GM04503 (cell line): ENCODE measurements at places on chromosomes 3 and 15.
A peak's percentile ranks its signal among the peaks of the same experiment; 100 is the strongest.

- no peak for DNase-seq
Measured at GRCh38 chr3:20344400-20344959, 158.5 kb upstream of the SGO1 start.

GRCh38 chr3:140859592-140860336 lies 81.9 kb upstream of the SLC25A36 start:
- no peak for DNase-seq

- DNase-seq, result no peak
Measured at GRCh38 chr3:2554656-2555055, 456.0 kb downstream of the CNTN4 start.

DNA sequence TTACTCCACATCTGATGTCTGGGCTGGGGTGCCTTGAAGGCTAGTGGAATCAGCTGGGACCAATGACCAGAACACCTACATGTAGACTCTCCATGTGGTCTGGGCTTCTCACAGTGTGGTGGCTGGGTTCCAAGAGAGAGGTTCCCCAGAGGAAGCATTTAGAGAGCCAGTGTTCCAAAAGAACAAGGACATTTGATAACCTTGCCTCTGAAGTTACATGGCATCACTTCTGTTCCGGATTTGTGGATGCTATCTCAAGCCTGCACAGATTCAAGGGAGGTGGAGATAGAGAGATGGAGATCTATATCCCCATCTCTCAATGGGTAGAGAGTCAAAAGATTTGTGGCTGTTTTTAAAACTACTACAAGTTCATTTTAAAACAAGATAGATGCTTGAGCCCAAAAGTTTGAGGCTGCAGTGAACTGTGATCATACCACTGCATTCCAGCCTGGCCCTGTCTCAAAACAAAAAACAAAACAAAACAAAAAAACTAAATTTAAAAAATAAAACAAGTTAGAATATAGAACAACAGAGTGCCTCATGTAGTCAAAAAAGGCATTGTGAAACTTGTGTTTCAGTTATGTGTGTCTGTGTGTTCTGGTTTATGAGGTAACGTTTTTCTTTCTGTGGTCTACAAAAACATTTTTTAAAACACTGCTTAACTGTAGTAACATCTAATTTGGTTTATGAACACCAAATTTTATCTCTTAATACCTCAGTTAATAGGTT lies 44.8 kb downstream of the PDE8A start:
- no peak for DNase-seq

- no peak for DNase-seq
Measured at GRCh38 chr3:72542781-72543180, 305.5 kb downstream of the SHQ1 start.

GRCh38 chr3:184820525-184820924 lies 8.6 kb downstream of the VPS8 start:
- no peak for DNase-seq

- peak; percentile 60 for DNase-seq
Measured at GRCh38 chr15:60091157-60091556, 87.0 kb downstream of the FOXB1 start.

- DNase-seq, result peak; percentile 78
Measured at GRCh38 chr3:66220602-66221377, at the start of gene SLC25A26. Gene SLC25A26, plus strand, starts transcription at chr3:66221001. Its CDS starts 94 bp downstream, at chr3:66221095.

DNA sequence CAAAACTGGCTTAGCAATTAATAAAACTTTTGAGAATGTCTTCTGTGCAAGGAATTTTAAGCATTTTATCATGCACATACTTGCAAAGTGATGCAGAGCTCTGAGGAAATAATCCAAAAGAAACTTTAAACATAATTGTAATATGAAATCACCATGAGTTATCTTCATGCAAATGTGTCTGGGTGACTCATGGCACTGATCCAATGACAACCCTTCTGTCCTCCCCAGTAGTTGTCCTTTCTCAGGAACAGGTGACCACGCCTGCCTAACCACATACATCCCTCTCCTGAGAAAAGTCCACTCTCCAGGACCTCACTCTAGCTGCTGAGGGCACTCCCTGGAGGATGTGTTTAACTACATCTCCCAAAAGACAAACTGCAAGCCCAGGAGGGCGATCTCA lies 530.6 kb upstream of the IL12A start:
- peak; percentile 93 for DNase-seq

DNA sequence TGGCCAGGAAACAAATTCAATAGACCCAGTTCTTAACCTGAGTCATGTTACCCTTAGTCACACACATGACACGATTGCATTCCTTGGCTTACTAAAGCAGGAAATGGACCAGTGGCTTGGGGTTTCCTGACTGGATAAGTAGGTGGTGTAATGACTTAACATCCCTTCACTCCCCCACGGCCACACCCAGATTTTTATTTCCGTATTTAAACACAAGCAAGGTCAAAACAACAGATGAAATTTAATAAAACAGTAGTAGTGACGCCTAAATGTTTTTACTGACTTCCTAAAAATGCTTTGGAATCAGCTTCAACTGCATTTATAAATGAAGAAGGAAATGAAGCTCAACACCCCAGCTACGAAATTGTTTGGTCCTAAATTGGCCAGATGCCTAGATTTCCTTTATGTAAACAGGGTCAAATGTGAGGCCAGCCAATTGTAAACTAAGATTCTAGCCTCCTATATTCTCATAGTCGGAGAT lies 324.3 kb downstream of the CHST2 start:
- peak; percentile 86 for DNase-seq

DNA sequence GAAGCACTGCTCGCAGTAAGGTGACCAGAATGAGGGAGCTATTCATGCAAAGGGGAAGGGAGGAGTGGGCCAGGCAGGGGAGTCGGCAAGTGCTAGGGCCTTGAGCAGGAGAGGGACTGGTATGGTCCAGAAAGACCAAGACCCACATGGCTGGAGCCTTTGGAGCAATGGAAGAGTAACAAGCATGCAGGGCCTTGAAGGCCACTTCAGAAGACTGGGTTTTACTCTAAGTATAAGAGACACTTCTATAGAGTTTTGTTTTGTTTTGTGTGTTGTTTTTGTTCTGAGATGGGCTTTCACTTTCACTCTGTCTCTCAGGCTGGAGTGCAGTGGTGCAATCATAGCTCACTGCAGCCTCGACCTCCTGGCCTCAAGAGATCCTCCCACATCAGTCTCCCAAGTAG lies 42.0 kb downstream of the BFSP2 start:
- DNase-seq, result no peak

GRCh38 chr15:41695750-41696436 lies 35.7 kb downstream of the MGA start:
- no peak for DNase-seq

DNA sequence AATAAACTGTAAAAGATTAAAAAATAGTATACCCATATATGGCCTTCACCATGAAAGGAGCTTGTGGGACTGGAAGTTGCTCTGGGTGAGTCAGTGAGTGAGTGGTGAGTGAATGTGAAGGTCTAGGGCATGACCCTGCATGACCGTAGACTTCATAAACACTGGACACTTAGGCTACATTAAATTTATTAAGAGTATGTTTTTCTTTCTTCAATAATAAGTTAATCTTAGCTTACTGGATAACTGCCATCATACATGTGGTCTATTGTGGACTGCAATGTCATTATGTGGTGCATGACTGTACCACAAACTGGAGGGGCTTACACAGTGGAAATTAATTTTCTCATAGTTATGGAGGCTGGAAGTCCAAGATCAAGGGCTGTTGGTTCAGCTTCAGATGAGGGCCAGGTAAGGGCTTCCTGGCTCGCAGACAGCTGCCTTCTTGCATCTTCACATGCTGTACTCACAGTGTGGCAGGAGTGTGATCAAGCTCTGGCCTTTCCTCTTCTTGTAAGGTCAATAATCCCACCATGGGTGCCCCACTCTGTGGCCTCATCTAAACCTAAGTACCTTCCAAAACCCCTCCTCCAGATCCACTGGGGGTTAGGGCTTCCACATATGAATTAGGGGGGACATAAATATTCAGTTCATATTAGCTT lies 40.8 kb upstream of the PRR23E start:
- peak; percentile 25 for DNase-seq

DNA sequence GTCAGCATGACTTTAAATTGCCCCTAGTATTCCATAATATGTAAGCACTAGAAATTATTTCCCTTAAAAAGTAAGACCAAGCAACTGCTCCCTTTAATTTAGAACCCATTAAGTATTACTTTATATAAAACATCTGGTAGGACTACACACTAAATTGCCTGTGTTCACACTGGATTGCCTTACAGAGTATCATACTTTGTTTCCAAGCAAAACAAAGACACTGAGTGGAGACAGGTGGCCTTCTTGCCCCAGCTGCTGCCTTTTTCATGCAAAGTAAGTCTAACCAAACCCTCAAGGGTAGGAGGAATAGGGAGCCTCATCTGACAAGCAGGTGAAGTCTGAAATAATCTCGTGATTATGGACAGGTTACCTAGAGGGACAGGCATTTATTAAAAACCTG lies 87.3 kb downstream of the PEX5L start:
- DNase-seq, result no peak

DNA sequence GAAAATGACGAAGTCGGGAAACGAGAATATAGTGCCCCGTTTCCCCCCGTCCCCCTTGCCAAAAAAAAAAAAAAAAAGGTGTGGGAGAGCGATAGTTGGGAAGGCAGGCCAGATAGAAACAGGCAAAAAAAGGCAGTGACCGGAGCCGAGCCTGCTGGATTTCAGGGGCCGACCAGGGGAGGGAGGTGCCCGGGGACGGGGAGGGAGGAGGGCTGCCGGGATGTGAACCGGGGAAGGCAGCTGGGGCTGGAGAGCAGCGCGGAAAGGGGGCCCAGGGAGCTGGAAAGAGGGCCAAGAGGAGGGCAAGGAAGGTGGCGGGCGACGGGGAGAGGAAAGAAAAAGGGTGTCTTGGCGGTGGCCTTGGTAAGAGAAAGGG lies 837 bp downstream of the LRRN1 start:
- no peak for DNase-seq

DNA sequence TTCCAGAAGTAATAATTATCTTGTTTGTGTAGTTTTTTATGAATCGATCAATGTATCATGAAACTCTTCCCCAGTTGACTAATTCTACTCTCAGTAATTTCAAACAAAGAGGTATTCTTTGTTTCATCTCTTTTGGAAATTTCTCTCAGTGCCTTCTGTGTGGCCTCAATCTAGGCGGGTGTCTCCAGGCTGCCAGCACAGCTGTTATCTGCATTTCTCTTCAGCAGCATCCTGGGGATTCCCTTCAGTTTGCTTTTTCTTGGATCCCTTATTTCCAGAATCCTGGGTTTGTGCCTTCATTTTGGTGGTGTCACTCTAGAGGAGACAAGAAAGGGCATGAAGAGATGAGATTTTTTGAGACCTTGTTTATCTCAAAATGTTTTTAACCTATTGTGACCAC lies 22.7 kb downstream of the NIPA2 start:
- no peak for DNase-seq

- no peak for DNase-seq
Measured at GRCh38 chr3:37107846-37108245, 66.5 kb downstream of the LRRFIP2 start.

DNA sequence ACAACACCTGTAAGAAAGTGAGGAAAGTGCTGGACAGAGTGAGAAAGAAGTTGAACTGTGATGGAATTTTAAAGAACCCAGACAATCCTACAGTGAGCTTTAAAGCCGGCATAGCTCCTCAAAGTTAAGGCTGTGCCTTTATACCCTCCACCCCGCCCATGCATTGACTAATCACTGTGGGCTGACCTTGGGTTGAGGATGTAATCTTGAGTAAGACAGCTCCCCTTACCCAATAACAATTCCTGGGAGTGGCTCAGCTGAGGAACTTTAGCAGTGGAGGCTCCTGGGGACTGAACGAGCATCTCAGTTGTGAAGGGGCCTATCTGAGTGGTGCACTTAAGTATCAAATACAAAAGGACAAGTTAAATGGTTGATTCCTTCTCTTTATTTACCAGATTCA lies 35.7 kb upstream of the ZNF770 start:
- DNase-seq, result no peak

GRCh38 chr15:99550077-99550476 lies 15.7 kb upstream of the MEF2A start:
- DNase-seq, result no peak

DNA sequence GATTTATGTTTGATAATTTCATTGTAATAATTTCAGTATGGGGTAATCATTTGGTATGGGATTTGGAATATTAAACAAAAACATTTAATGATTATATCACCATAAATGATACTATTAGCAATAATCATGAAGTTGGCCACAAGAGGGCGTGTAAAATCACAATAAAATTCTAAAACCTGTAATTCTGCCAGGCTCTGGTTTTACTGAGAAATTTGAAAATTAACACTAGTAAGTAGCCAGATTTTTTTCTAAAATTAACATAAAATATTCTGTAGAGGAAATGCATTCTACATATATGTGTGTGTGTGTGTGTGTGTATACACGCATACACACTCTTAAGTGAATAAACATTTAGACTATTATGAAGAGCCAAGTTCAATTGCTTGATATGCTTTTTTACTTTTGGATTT lies 40.5 kb downstream of the FEZF2 start:
- DNase-seq, result no peak

DNA sequence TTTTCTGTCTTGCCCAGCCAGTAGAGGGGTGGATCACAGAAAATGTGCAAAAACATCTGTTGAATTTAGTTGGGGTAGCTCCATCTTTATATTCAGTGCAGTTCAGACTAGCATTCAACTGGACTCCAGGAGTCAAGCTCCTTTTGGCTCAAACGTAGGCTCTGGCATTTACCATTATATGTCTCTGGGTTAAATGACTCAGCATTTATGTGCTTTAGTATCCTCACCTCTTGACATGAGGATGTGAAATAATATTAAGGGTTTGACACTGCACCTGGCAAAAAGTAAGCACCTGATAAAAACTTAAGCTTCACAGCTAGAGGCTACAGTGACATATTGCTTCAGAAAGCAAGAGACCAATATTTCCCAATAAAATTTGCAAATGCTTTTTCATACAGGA lies 14.8 kb downstream of the PRC1 start:
- no peak for DNase-seq

DNA sequence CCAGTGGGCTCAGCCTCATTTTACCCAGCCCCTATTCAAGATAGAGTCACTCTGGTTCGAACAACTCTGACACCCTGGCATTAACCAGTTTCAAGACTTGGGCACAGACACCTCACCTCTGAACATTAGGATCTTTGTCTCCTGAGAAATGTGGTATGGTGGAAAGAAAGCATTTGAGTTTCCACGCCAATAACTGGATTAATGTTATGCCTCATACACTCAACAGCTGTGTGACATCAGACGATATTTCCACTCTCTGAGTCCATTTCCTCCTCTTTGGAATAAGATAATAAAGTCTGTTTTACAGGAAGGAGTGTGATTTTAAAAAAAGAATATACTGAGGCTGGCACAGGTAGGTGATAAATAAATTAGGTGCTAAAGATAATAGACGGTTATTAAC lies 121.3 kb upstream of the CHL1 start:
- no peak for DNase-seq

DNA sequence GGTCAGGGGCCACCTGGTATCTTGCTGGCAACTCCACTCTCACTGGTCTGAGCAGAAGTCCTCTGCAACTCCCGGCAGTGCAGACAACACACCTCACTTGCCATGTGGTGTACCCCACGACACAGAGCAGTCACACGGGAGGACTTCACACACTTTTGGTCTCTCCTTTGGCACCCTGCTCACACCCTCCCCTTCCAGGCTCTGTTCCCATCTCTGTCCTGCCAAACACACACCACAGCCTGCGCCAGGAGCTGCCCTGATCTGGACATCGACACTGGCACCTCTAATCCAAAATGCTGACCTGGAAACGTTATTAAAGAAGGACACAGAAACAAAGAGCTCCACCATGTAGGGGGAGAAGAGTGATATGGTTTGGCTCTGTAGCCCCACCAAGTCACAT lies 57.2 kb downstream of the SLC41A3 start:
- DNase-seq, result no peak
